ENCODE measurements at places on chromosomes 2 and 18.

GRCh38 chr2:40665493-40666232, 213.8 kb upstream of the SLC8A1 start:
- no peak for DNase-seq

DNA sequence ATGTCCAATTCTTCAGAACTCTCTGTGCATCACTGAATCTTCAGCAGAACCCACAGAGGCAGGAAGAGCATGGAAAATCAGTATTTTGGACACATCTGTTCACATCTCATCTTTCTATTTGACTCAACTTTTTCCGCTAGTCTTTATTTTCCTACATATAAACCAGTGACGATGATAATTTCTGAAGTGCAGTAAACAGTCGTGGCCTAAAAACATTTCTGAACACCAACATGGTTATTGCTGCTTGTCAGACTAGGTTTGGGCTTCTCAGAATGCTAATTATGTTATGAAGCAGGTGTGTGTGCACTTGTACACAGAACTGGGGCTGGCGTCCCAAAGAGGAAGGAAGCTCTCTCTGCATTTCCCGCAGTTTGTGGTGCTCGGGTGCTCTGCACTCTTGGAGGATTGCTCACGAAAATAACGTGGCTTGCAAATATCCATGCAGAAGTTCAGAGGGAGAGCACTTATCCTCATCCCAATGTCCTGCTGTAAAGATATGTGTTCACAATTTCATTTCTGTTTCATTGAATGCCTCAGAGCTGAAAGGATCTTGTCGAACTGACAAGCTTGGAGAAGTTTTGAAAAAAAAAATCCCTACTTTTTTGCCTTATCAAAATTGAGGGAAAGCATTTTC, 50.8 kb downstream of the EDAR start:
- no peak for DNase-seq

DNA sequence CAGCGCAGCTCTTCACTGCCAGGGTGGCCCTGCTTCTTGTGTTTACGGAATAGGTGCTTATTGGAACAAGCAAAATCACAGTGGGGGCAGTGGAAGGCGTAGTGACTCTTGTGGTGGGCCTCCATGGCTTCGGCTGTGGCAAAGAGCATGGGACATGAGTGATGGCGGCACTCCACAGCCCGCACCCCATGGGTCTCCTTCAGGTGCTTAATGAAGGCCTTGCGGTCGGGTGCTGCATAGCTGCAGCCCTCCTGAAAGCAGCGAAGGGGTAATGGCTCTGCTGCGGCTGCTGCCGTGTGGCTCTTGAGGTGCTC, 10.7 kb downstream of the ZNF142 start:
- DNase-seq: no peak

- no peak for DNase-seq
Measured at GRCh38 chr18:9240270-9240669, 94.3 kb upstream of the TWSG1 start.

DNA sequence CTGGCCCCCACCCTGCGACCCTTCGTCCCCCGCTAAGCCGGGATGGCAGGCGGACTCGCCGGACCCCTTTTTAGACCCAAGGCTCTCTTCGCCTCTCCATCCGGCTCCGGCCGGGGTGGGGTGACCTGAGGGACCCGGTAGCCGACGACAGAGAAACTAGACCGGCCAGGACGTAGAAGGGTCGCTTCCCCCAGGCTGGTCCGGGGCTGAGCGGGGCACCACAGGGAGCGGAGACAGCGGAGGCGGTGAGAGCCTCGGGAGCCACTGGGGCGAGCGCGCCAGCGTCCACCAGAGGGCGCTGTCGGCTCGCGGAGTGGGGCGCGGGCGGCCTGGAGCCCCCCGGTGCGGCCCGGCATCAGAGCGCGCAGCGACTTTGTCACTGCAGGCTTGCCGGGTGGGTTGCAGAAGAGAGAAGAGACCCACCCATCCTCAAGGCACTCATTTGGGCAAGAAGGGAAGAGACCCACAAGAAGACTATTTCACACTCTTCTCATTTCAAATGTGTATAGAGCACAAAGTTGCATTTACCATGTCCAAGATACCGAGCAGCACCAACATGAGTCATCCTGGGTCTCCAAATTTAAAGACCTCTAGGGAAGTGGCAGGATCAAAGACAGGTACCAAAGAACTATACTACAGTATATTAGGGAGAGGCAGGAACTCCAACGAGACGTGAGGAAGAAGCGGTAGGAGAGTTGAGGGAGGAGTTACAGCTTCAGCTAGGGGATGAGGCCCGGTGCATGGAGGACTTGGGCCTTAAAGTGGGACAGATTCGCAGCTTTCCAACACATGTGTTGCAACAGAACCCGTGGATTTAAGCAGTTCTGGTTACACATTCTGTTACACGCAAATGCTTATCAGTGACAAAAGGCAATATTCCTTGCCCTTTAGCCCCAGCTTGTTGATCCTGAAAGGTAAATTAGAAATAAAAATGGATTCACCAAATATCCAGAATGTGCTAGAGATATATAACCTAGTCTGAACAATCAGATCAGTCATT, 7.6 kb upstream of the PRKCE start:
- DNase-seq: peak; percentile 49

GRCh38 chr2:54161660-54162424, 46.4 kb downstream of the ACYP2 start:
- DNase-seq: peak; percentile 16

- DNase-seq: no peak
Measured at GRCh38 chr18:35974181-35974580, 1.7 kb downstream of the RMP24 start.

GRCh38 chr18:75489493-75490190, 62.1 kb upstream of the SMIM21 start:
- no peak for DNase-seq

Measured in NCI-H2171 treated with DMSO at 0.1 percent for 48 hours (cell line).